ENCODE measurements at places on chromosomes 4 and X.
A peak's percentile ranks its signal among the peaks of the same experiment; 100 is the strongest.

GRCh38 chrX:149473092-149473491, 32.0 kb downstream of the IDS start:
- DNase-seq = no peak

DNA sequence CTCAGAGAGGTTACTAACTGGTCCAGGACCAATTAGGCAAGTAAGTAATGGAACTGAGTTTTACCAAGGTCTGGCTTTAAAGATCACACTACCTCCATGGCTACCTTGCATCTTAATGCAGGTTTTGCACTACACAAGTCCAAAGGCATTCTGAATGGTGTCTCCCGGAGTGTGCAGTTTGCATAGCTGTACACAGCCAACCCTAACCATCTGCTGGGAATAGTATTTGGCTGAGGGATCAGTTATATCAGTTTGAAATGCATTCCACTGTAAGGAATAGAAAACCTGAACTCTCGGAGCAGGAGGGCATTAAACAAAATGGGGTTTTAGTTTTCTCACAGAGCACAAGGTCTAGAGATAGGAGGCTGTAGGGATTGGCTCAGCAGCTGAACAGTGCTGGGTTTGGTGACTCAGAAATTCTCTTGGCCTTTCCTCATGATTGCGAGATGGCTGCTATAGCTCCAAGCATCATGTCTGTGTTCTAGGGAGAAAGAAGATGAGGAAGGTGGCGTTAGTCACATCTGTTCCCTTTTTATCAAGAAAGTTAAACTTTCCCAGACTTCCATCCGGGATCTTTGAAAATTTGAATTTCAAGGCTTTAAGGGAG, 177.1 kb downstream of the NHS start:
- no peak for DNase-seq

DNA sequence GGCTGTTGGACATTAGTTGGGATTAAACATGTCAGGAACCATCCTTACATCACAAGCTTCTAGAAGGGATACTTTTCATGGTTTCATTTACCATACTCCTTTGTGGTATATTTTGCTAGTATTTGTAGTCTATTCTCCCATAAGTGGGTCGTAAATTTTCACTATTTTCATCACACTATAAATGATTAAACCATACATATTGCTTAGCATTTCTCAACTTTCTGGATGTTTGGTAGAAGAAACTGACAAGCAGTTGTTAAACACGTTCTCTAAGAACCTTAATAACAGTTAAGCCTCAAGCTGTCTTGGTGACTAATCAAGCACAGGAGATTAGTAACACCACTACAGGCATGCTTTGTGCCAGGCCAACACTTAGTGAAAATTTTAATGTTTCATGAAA, 375.5 kb downstream of the NAF1 start:
- DNase-seq = no peak

GRCh38 chr4:147560625-147561024, 56.6 kb upstream of the TMEM184C start:
- DNase-seq = no peak

- DNase-seq = no peak
These were observed 447 bp downstream of the PDZD11 start for GRCh38 chrX:70289168-70289792.

DNA sequence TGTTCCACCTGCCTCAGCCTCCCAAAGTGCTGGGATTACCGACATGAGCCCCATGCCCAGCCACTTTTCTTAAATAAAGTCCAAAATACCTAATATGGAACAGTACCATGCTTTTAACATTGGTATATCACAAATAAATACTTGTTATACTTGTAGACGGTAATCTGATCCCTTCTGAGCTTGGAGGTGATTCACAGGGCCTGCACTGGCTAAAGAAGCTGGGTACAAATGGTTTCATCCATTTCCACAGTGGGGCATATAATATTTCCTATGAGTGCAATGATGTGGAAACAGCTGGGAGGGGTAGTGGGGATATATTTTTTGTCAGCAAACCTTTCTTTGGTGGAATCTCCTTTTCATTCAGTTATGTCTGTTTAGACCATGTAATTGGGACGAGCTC, 35.8 kb downstream of the PLK4 start:
- no peak for DNase-seq

GRCh38 chr4:76125816-76126215, 22.4 kb downstream of the NUP54 start:
- no peak for DNase-seq

GRCh38 chr4:30802622-30803323, 82.6 kb downstream of the PCDH7 start:
- DNase-seq = peak; percentile 69
